Endothelial cell of umbilical vein (primary cell): ENCODE measurements at places on chromosomes 5 and 9. TPM values are rescaled to one million over a fixed set of nuclear protein-coding genes. Genes with fewer than 3 reads are reported as not detected.

DNA sequence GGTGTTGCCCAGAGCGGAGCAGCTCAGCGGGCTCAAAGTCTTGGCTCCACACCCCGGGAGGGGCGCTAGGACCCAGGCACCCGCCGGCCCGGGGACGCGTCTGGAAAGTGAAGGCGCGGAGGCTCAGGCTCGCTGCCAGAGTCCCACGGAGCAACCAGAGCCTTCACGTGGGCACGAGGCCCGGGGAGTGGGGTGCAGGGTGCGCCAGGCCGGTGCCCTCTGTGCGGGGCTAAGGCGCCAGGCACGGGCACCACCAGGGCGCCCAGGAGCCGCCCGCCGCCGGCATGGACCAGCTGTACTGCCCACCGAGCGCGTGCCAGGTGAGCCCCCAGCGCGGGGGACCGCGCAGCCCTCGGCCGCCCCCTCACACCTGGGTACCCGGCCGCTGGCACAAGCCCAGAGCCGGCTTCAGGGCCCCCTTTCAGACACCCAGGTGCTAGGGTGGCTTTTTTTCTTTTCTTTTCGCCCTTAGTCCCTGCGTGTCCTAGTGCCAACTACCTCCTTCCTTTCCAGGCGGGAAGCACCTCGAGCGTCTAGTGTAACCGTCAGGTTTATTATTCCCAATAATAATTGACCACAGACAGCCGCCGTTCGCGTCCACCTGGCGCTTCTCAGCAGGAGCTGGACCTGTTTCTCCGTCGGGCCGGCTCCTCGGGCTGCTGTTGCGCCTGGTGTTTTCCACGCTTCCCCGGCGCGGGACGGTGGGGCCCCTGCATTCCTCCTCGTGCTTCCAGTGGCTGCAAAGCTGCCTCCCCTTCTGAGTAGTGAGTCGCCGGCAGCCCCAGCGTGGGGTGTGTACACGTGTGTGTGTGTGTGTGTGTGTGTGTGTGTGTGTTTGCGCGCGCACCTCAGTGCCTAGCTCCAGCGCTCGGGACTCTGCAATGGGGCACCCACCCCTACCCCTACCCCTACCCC, 30.1 kb upstream of the PDE8B start:
- H3K4me3 ChIP-seq: no peak overlapping the region
- no peaks in the 10 kb centered on the region for H3K4me1 ChIP-seq
- H3K36me3 ChIP-seq: no peaks in the 10 kb centered on the region
- peaks cover 33% of the 10 kb centered on the region for H3K27me3 ChIP-seq
- no peak for DNase-seq

The C5orf34 gene
- total RNA-seq: 5.0 and 6.5 TPM in 2 replicates

The FRRS1L gene
- total RNA-seq: 0.05 TPM in 1 of 2 replicates, not detected in the other

DNA sequence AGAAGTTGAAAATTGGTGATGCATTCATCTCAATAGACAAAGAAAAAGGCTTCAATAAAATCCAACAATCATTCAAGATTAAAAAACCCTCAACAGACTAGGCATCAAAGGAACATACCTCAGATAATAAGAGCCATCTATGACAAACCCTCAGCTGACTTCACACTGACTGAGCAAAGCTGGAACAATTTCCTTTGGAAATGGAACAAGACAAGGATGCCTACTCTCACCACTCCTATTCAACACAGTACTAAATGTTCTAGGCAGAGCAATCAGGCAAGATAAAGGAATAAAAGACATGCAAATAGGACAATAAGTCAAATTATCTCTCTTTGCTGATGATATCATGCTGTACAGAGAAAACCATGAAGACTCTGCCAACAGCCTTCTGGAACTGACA, 1188.1 kb downstream of the DTWD2 start:
- no peaks in the 10 kb centered on the region for H3K4me1 ChIP-seq
- no peak overlapping the region for H3K4me3 ChIP-seq
- H3K27me3 ChIP-seq: no peaks in the 10 kb centered on the region
- no peak overlapping the region for H3K27ac ChIP-seq
- no peak for DNase-seq
- no peaks in the 10 kb centered on the region for H3K36me3 ChIP-seq

- H3K27me3 ChIP-seq: no peaks in the 10 kb centered on the region
- H3K36me3 ChIP-seq: no peaks in the 10 kb centered on the region
- no peak overlapping the region for H3K27ac ChIP-seq
- DNase-seq: no peak
These were observed 85.7 kb upstream of the GRIA1 start for GRCh38 chr5:153404747-153405146.

- no peaks in the 10 kb centered on the region for H3K4me1 ChIP-seq
- peaks cover 10% of the 10 kb centered on the region for H3K27me3 ChIP-seq
- no peaks in the 10 kb centered on the region for H3K36me3 ChIP-seq
- DNase-seq: no peak
These were observed 11.1 kb downstream of the CXCL14 start for GRCh38 chr5:135567661-135568060.

The SPATA31C1 gene
- not detected in 2 replicates for total RNA-seq

The GFI1B gene
- not detected in 2 replicates for total RNA-seq

The LECT2 gene
- not detected in 2 replicates for total RNA-seq

- no peaks in the 10 kb centered on the region for H3K27me3 ChIP-seq
- H3K4me1 ChIP-seq: no peaks in the 10 kb centered on the region
- no peak overlapping the region for H3K27ac ChIP-seq
- H3K36me3 ChIP-seq: no peaks in the 10 kb centered on the region
- no peak overlapping the region for H3K4me3 ChIP-seq
These were observed 23.7 kb upstream of the SPZ1 start for GRCh38 chr5:80296121-80296520.

GRCh38 chr5:91170266-91170665, 212.9 kb downstream of the ARRDC3 start:
- H3K4me3 ChIP-seq: no peak overlapping the region
- no peak overlapping the region for H3K27ac ChIP-seq
- DNase-seq: peak; percentile 45
- H3K36me3 ChIP-seq: no peaks in the 10 kb centered on the region

GRCh38 chr5:96885518-96886338, 9.4 kb downstream of the ERAP2 start:
- H3K4me3 ChIP-seq: no peak overlapping the region
- H3K4me1 ChIP-seq: peaks cover 25% of the 10 kb centered on the region
- no peak overlapping the region for H3K27ac ChIP-seq
- no peaks in the 10 kb centered on the region for H3K36me3 ChIP-seq

- H3K27me3 ChIP-seq: no peaks in the 10 kb centered on the region
- H3K4me1 ChIP-seq: no peaks in the 10 kb centered on the region
- no peak overlapping the region for H3K4me3 ChIP-seq
- no peaks in the 10 kb centered on the region for H3K36me3 ChIP-seq
- DNase-seq: no peak
These were observed 157.9 kb downstream of the KDM4C start for GRCh38 chr9:6915635-6916034.

- peaks cover 3% of the 10 kb centered on the region for H3K36me3 ChIP-seq
- H3K4me3 ChIP-seq: no peak overlapping the region
- no peak for DNase-seq
- H3K4me1 ChIP-seq: peaks cover 41% of the 10 kb centered on the region
- no peaks in the 10 kb centered on the region for H3K27me3 ChIP-seq
These were observed 17.2 kb upstream of the NDST1 start for GRCh38 chr5:150490754-150491153.

The CARTPT gene
- not detected in 2 replicates for total RNA-seq

DNA sequence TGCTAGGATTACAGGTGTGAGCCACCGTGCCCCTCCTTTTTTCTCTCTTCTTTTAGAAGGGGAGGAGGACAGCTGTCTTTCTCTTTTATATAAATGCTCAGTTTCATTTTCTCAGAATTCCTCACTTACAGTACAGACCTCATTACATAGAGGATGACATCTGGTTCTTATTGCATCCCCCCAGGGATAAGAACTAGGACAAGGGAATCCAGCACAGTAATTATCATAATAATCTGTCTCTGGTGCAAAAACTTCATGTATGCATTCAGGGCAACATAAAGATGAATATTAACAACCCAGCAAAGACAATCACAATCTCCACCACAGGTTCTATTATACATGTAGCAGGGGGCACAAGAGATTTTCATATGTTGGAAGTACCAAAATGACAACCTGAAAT, 5.1 kb downstream of the SPZ1 start:
- H3K27ac ChIP-seq: no peak overlapping the region
- H3K4me3 ChIP-seq: no peak overlapping the region
- H3K4me1 ChIP-seq: no peaks in the 10 kb centered on the region
- H3K36me3 ChIP-seq: no peaks in the 10 kb centered on the region

The PRRX2 gene
- total RNA-seq: 0.32 and 0.77 TPM in 2 replicates

DNA sequence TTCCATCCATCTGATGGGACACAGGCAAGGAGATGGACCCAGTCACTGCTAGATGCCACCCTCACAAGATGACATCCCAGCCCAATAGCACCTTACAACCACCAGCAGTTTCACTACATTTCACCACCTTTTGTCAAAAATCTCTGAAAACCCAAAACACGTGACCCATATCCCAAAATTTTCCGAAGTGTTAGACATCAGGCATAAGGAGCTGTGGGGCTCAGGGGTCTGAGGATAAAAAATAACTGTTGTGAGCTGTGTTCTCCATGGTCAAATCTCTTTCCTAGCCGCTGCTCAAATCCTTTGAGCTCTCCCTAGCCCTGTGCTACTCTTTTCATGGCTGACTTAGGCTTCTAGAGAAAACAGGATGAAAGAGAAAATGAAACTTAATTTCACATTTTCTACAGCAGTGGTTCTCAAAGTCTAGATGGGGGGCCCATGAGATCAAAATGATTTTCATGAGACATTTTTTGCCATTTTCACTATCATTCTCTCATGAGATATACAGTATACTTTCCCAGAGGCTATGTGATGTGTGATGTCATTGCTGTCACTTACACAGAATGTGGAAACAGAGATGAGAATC, 40.7 kb downstream of the TIMD4 start:
- H3K36me3 ChIP-seq: no peaks in the 10 kb centered on the region
- DNase-seq: no peak
- no peaks in the 10 kb centered on the region for H3K4me1 ChIP-seq
- H3K27ac ChIP-seq: no peak overlapping the region
- H3K4me3 ChIP-seq: no peak overlapping the region
- no peaks in the 10 kb centered on the region for H3K27me3 ChIP-seq

- peaks cover 11% of the 10 kb centered on the region for H3K27me3 ChIP-seq
- no peaks in the 10 kb centered on the region for H3K4me1 ChIP-seq
- DNase-seq: no peak
- no peaks in the 10 kb centered on the region for H3K36me3 ChIP-seq
- no peak overlapping the region for H3K4me3 ChIP-seq
- H3K27ac ChIP-seq: no peak overlapping the region
These were observed 251.5 kb downstream of the FSTL4 start for GRCh38 chr5:133360693-133361472.

- peak; percentile 45 for DNase-seq
- H3K4me1 ChIP-seq: peaks cover 6% of the 10 kb centered on the region
- no peak overlapping the region for H3K4me3 ChIP-seq
- no peak overlapping the region for H3K27ac ChIP-seq
- no peaks in the 10 kb centered on the region for H3K27me3 ChIP-seq
- H3K36me3 ChIP-seq: no peaks in the 10 kb centered on the region
These were observed 374.9 kb downstream of the TLE4 start for GRCh38 chr9:79946712-79947111.

DNA sequence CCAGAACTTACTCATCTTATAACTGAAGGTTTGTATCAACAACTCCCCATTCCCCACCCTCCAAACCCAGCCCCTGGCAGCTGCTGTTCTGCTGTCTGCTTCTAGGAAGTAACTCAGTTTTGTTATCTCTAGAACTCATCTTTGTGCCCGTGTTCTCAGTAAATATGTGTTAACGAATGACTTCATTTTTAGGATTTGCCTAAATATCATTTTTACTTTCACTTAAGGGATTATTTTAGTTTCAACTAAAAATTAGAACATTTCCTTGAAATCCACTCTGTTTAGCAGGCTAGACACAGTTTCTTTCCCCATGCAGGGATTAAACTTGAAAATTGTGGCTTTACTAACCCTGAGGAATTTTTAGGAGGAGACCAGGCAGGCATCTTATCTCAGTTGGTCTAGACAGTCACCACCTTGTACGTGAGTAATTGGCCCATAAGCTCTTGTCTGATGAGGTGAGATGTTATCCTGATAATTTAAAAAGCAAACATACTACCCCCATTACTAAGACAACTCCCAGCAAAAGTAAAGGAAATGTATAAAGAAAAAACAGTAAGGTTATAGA, 68.2 kb upstream of the TNFAIP8 start:
- H3K4me3 ChIP-seq: no peak overlapping the region
- no peaks in the 10 kb centered on the region for H3K27me3 ChIP-seq
- peak; percentile 33 for DNase-seq
- H3K4me1 ChIP-seq: peaks cover 8% of the 10 kb centered on the region
- no peak overlapping the region for H3K27ac ChIP-seq

The SLC34A3 gene
- total RNA-seq: not detected in 2 replicates

The PCDHA6 gene
- total RNA-seq: 0.18 TPM in 1 of 2 replicates, not detected in the other

The MCC gene
- 23.0 and 27.5 TPM in 2 replicates for total RNA-seq

GRCh38 chr5:166710271-166710670, 1581.2 kb upstream of the WWC1 start:
- no peak overlapping the region for H3K27ac ChIP-seq
- no peaks in the 10 kb centered on the region for H3K36me3 ChIP-seq
- H3K4me3 ChIP-seq: no peak overlapping the region
- DNase-seq: no peak
- no peaks in the 10 kb centered on the region for H3K4me1 ChIP-seq

GRCh38 chr5:85010014-85010562, 625.4 kb upstream of the EDIL3 start:
- DNase-seq: no peak
- H3K4me1 ChIP-seq: no peaks in the 10 kb centered on the region
- H3K36me3 ChIP-seq: no peaks in the 10 kb centered on the region
- H3K27me3 ChIP-seq: no peaks in the 10 kb centered on the region

GRCh38 chr9:88742483-88742882, 207.5 kb downstream of the NXNL2 start:
- no peak for DNase-seq
- H3K27me3 ChIP-seq: no peaks in the 10 kb centered on the region
- H3K27ac ChIP-seq: no peak overlapping the region
- peaks cover 7% of the 10 kb centered on the region for H3K4me1 ChIP-seq

DNA sequence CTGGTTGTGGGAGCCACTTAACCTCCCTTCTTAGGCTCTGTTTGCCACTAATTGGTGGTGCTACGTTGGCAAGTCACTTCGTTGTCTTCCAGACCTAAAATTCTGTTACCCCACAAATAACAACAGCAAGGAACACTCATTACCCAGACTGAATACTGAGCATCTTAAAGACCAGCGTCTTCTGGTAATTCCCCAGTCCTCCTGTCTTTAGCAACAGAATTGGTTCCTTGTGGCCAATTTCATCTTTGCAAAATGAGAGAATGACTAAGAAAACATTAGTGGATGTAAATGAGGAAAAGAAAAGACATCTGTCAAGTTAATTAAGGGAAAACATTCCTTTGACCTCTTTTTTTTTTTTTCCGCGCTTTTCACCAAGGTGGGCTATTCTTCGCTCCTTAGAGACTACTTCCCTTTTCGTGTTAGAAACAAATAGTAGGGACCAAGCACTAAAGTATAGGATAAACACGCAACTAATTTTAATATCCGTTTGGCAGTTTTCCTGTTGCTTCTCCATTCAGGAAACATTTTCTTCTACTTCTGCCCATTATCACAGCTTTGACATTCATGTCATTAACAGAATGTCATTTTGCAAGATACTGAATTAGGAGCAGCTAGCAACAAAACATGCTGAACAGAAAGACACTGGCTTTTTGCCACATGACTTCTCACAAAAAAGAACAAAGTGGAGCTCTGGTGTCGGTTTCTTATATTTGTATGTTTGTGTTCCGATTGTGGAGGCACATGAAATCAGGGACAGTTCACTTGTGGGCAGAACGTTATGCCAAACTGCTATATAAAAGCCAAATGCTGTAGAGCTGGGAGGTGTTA, 154.2 kb downstream of the CD180 start:
- peaks cover 35% of the 10 kb centered on the region for H3K4me1 ChIP-seq
- H3K27ac ChIP-seq: no peak overlapping the region
- H3K27me3 ChIP-seq: no peaks in the 10 kb centered on the region
- no peak overlapping the region for H3K4me3 ChIP-seq
- no peak for DNase-seq
- H3K36me3 ChIP-seq: peaks cover 4% of the 10 kb centered on the region

GRCh38 chr9:126058011-126058531, 268.6 kb upstream of the MVB12B start:
- no peaks in the 10 kb centered on the region for H3K4me1 ChIP-seq
- DNase-seq: no peak
- H3K27me3 ChIP-seq: peaks cover 2% of the 10 kb centered on the region
- H3K4me3 ChIP-seq: no peak overlapping the region
